ENCODE measurements at places on chromosomes 1 and 21. TPM values are rescaled to one million over a fixed set of nuclear protein-coding genes. Genes with fewer than 3 reads are reported as not detected.

Gene TCEA3
- total RNA-seq: 9.2 TPM

Gene POTED
- not detected for total RNA-seq

Gene IFNAR1
- total RNA-seq: 26.4 TPM

Gene CNN3
- 258 TPM for total RNA-seq

Gene SLC30A10
- 2.2 TPM for total RNA-seq

Gene ST6GALNAC5
- 36.6 TPM for total RNA-seq

Gene SMCP
- total RNA-seq: not detected

Gene DNAJC28
- 3.0 TPM for total RNA-seq

Gene CSF3R
- 10.6 TPM for total RNA-seq

Gene HORMAD1
- total RNA-seq: not detected

Gene LRRC38
- 2.6 TPM for total RNA-seq

Gene HLX
- total RNA-seq: 2.3 TPM

Gene ZNF593
- total RNA-seq: 34.9 TPM

Gene AGBL4
- total RNA-seq: 0.79 TPM

Gene TARS2
- total RNA-seq: 36.6 TPM

Gene PPM1J
- 2.6 TPM for total RNA-seq

Gene CXADR
- 52.1 TPM for total RNA-seq

Gene ATF3
- total RNA-seq: 117 TPM

Gene HUNK
- total RNA-seq: 11.3 TPM

Measured in type B pancreatic cell (in vitro differentiated cells).